Transverse colon (tissue), 4 donors: ENCODE measurements at places on chromosomes 4 and X. TPM values are rescaled to one million over a fixed set of nuclear protein-coding genes. Genes with fewer than 3 reads are reported as not detected.

DNA sequence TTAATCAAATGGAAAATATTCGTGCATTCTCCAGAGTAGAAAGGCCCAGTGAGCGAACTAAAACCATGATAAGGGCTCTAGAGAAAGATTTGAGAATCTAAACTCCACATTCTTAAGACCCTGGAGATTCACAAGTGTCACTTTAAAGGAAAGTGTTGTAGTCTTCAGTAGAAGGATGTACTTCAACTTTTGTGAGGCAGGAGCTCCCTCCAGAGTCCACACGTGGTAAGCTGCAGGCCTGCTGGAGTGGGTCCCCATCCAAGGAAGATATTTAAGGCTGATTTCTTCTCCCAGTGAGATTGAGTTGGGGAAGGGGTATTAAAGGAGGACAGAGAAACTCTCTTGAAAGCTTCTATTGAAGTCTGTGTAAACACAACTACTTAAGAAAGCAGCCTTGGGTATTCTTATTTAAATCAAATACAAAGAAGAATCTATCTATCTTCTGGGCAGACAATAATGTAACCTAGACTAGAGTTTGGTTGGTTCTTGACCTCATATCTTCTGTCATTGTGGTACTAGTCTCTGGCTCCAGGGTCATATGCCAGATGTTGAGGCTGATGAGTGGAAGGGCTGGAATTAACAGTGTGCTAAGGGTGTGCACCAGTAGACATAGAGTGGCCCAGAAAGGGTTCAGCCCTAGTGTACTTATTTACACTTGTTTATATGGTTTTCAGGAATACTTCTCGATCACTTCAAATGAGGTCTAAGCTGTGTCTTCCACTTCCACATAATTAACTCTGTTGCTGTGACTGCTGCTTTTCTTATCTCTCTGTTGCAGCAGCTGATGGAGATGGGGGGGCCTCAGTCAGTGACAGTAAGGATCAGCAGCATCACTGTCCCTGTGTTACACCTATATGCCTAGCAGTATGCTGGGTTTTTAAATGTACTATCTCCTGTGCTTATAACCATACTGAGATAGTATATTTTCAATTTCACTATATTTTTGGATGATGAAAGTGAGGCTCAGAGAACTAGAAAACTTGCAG lies 76.1 kb downstream of the HMGB2 start:
- H3K36me3 ChIP-seq: no peaks in the 10 kb centered on the region
- H3K4me3 ChIP-seq: no peak overlapping the region
- DNase-seq: peak; percentile 62
- H3K27ac ChIP-seq: no peak overlapping the region

DNA sequence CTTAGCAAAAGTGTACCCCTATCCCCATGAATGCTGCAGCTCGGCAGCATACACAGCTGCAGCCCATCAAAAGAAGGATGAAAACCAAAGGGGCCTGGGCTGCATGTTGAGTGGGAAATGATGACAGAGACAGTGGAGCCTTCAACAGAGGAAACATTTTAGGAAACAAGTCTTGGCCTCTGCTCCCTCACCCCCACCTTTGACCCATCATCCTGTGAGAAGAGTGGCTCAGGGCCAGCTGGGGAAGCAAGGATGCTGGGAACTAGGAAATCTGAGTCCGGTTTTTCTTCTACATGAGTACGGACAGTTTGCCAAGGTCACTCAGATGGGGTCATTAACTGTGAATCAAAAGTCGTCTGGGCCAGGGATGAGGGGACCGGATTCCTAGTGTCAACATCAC lies 37.2 kb downstream of the IDS start:
- no peak overlapping the region for H3K27ac ChIP-seq
- H3K4me1 ChIP-seq: no peaks in the 10 kb centered on the region
- no peak for DNase-seq
- H3K36me3 ChIP-seq: no peaks in the 10 kb centered on the region
- H3K27me3 ChIP-seq: no peaks in the 10 kb centered on the region
- no peak overlapping the region for H3K4me3 ChIP-seq

Gene GAGE13
- total RNA-seq: not detected

GRCh38 chr4:105620640-105621323 lies 68.4 kb downstream of the ARHGEF38 start:
- H3K36me3 ChIP-seq: no peaks in the 10 kb centered on the region
- no peaks in the 10 kb centered on the region for H3K4me1 ChIP-seq
- no peak for DNase-seq
- H3K4me3 ChIP-seq: no peak overlapping the region
- H3K27me3 ChIP-seq: no peaks in the 10 kb centered on the region
